ENCODE measurements at places on chromosomes 4 and X.

DNA sequence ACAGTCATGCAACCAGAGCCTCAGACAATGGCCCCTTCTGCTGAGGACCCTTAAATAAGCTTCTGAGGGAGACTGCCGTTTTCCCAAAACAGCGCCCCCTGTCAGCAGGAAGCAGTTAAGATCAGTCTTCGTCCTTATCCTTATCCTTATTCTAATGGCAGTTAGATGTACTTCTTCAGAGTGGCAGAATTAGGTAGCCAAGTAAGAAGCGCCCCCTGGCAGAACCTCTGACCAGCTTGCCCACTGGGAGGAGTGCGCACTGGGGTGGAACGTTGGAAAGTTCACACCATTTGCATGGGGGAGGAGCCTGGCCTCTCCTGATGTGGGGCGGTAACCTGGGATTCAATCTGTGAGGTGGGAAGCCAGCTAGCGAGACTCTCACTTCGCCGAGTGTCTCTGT, 133.6 kb upstream of the QRFPR start:
- no peak for DNase-seq

- no peak for DNase-seq
Measured at GRCh38 chr4:91935217-91935616, 368.5 kb upstream of the GRID2 start.

DNA sequence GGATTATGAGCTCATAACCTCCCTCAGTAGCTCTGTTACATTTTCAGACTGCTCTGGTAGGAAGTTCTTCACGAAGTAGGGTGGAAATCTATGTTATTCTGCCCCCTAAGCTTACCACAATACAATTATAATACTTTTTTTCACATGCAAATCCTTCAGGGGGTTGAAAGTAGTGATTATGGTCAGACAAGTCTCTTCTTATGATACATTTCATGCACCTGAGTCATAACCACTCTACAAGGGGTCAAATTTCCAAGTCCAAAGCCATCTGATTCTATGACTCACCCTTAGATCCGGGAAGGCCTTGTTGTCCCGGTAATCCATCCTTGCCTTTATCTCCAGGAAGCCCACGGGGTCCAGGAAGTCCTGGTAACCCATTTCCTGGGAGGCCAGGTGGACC, 95.2 kb downstream of the ATG4A start:
- DNase-seq = no peak

GRCh38 chr4:176953021-176953420, 160.3 kb upstream of the VEGFC start:
- no peak for DNase-seq

DNA sequence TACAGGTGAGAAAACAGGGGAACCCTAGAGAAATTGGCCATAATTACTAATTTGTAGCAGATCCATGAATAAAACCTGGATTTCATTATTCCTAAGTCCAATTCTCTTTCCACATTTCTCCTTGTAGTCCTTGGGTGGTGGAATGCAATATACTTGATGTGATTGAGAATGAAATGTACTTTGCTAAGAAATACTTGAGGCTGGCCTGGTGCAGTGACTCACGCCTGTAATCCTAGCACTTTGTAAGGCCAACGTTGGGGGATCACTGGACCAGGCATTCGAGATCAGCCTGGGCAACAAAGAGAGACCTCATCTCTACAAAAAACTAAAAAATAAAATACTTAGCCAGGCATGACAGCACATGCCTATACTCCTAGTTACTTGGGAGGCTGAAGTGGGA, 15.9 kb downstream of the TMEM184C start:
- DNase-seq = no peak

DNA sequence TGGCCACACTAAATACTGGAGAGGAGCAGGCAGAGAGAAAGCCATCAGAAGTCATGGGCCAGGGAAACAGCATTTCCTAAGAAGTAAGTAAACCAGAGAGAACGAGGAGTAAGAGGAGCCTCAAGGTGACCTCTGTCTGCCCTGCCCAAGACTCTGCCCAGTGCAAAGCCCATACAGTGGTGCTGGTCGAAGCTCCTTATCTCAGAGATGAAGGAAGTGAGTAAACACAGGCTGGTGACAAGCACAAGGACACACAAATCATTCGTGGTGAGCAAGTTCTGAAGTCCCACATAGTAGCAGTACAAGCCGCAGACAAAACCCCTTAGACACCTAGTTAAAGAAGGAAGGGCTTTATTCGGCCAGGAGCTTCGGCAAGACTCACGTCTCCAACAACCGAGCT, 62.7 kb downstream of the DCTD start:
- DNase-seq = no peak

DNA sequence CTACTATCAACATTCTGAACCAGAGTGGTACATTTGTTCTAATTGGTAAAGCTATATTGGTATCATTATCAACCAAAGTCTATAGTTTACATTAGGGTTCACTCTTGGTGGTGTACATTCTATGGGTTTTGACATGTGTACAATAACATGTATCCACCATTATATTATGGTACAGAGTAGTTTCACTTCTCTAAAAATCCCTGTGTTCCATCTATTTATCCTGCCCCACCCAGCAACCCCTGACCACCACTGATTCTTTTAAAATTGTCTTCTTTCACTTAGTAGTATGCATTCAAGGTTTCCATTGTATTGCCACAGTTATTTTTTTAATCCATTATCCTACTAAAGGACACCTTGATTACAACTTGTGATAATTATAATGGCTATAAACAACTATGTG, 15.3 kb upstream of the TMPRSS11D start:
- DNase-seq = no peak

DNA sequence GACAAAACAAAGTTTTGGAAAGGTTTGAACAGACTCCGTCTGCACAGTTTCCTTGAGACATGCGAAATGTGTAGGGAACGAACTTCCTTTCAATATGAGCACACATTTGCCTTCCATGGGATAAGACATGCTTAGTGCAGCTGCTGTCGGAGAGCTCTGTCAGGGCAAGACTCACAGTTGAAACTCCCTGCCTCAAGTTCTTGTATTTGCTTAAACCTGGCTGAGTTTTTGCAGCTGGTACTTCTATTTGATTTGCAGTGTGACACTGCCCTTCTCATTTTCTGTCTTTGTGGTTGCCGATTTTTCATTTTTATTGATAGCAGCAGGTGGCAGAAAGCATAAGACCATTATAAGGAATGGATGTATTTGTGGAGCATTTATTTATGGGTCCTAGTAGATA, 18.2 kb upstream of the RHOH start:
- no peak for DNase-seq

DNA sequence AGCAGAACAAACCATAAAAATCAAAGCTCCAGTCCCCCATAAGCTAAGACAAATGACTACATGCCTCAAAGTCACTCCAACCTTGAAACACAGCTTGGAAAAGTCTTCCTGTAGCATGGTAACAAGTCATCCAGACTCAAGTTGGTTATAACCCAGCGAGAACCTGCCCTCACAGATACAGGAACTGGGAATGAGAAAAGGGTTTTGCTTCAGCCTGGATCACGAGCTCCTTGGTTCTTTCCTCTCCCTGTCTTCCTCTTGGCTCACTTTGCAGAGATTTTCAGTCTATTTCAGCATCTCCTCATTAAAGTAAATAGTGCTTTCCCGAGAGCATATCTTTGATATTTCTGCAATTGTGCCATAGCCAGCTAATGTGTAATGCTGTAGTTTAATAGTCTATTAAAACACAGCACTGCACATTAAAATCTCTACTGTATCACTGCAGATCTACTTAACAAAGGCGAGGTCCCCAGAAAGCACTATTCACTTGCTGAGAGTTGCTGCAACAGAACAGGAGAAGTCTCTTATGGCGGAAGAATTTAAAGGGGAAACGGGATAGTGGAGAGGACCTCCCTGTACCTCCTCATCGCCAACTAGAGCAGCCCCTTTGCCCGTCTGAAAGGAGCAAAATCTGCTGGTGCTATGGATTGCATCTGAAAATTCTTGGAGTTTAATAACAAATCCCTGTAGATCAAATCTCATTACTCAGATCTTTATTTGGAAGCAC, 249.3 kb upstream of the GATB start:
- DNase-seq = no peak

DNA sequence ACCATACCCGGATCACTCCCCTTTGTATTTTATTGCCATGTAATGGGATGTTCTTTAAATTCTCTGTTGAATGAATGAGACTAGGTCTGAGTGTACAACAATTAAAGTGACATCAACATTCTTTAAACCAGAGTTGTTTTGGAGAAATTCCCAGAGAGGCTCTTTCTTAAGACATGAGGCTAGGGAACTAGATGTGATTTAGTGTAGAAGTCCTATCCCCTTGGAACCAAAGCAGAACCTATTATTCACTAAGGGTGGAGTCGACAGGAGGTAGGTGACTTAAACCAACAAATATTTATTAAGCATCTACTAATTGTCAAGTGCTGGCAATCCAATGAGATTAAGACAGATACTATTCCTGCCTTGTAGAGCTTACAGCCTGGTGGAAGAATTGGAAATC, 1.7 kb downstream of the EIF1AX start:
- no peak for DNase-seq

DNA sequence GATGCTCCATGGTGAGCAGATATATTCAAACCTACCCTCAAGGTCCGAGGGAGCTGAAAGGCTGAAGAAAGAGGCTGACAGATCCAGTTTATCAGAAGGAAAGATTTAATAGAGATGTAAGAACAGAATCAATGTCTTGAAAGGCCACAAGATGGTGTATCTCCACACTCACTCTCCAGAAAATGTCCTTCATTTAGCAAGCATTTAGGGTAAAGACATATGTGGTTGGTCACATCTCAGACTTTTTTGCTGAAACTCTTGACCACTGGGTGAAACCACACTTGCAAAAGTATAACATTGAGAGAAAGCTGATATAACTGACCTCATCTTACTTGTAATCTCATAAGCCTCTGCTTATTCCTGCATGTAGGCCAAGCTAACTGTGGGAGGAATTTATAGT, 745.8 kb upstream of the GALNTL6 start:
- DNase-seq = no peak

GRCh38 chr4:168955674-168956073, 54.4 kb downstream of the CBR4 start:
- DNase-seq = no peak

DNA sequence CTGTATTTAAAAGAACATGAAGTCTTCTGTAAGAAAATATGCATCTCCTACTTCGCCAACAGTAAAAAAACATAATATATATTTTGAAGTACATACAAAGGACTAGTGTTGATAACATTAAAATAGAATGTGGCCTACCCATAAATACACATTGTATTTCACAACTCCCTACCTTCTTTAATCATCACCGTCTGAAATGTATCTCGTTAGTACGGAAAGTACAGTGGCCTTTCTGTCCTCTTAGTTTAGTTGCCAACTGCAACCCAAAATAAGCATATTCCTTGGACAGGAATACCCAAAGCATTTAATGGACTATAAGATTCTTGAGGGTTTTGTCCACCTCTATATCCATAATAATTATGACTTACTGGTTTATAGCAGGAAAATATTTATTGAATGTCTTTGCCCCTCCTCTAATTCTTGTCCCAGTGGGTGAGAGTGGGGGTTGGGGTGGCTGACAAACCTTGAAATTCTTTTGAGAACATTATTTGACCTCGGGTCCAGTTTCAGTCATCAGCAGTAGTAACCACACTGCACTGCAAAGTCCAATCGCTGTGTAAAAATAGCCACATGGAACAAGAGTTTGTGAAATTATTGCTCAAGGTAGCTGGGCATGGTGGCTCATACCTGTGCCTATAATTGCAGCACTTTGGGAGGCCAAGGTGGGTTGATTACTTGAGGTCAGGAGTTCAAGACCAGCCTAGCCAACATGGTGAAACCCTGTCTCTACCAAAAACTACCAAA, 474.5 kb downstream of the KLHL13 start:
- no peak for DNase-seq

- DNase-seq = no peak
Measured at GRCh38 chr4:102586644-102587021, 85.5 kb downstream of the NFKB1 start.

- DNase-seq = no peak
Measured at GRCh38 chr4:48976041-48976440, 10.0 kb upstream of the CWH43 start.

DNA sequence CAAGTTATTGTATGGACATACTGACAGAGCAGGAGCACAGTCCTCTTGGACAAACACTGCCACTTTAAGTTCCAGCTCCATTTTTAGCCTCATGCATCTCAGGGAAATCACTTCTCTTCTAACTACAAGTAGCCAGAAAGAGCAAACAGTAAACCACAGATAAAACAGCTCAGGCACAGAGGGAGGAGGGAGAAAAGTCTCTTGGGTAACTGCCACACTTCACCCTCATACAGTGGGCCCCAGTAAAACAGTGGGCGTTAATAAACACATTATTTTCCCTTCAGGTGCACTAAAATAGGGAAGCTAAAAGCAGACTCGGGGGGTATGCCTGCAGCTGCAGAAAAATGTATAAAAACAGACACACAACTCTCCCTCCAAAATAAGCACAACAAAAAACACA, 21.6 kb downstream of the CD38 start:
- DNase-seq = no peak

- DNase-seq = no peak
Measured at GRCh38 chrX:114619874-114620273, 36.0 kb downstream of the HTR2C start.

- no peak for DNase-seq
Measured at GRCh38 chrX:129781134-129781672, 1.5 kb downstream of the SASH3 start.

DNA sequence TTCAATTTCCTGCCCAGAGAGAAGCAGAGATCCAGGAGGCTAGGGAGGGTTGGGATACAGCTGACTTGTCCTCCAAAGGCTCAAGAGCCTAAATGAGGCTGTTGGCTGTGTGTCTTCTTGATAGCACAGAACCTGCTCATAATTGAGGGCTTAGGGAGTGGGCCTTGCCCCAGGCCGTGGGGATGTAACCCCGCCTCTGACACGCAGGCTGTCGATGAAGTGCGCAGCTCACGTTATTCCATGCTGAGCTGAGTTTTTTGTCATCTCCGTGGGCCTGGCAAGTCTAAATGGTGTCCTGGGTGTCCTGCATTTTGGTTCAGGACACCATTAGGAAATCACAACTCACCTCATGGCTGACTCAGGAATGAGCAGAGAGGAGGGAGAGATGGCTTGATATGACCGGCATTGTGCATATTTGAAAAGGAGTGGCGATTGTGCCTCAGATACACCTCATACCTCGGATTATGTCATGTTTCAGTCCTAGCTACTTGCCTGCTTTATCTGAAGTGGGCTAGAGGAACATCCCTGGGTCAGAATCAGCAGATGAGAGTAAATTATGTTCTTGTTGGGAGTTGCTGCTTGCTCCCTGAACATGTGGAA, 43.7 kb downstream of the FHDC1 start:
- no peak for DNase-seq

GRCh38 chrX:134431894-134432293, 28.1 kb upstream of the HPRT1 start:
- no peak for DNase-seq

DNA sequence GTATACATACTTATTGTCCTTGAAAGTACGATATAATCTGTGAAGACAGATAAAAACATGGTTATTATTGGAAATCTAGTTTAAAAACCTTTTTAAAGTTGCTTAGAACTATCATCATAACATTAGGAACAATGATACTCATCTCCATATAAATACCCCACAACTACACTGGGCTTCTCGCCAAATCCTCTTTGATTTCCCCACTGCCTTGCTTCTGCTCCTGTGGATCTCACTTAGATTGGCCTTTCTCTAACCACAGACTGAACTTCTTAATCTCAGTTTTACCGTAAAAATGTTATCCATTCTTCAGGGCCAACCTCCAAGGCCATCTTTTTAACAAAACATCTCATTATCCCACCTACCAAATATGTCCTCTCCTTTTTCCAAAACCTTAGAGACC, 77.6 kb downstream of the PRKG2 start:
- DNase-seq = no peak

- DNase-seq = no peak
Measured at GRCh38 chrX:42117318-42117717, 194.0 kb upstream of the CASK start.

GRCh38 chr4:10120943-10121567, 4.5 kb upstream of the WDR1 start:
- DNase-seq = no peak

All from amygdala (tissue), 56 donors.